Glutamatergic neuron (in vitro differentiated cells): ENCODE measurements at places on chromosomes 7 and 10. TPM values are rescaled to one million over a fixed set of nuclear protein-coding genes. Genes with fewer than 3 reads are reported as not detected.

ELFN1 gene
- total RNA-seq = 40.0 TPM

GNAT3 gene
- total RNA-seq = 2.0 TPM

ANKRD61 gene
- not detected for total RNA-seq

MYO1G gene
- total RNA-seq = 0.54 TPM

PLAC9 gene
- total RNA-seq = not detected

WEE2 gene
- total RNA-seq = not detected

SPDYE3 gene
- total RNA-seq = not detected

DNA sequence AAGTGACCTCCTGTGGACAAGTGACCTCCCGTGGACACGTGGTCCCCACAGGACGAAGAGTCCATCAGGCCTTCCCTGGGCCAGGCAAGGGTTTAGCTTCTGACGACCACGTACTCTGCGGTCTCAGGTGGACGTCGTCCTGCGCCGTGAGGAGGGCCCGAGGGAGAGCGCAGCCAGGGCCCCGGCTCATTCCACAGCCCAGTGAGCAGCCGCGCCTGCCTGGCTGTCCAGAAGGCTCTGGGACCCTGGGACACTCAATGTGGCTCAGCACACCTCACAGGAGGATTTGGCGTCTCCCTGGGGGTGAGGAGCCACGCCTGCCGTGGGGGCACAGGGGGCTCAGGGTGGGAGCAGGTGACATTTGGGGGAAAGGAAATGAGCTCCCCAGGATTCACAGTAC, 64.4 kb upstream of the CFAP46 start:
- no peak for DNase-seq

- DNase-seq = no peak
Observed at GRCh38 chr7:47366211-47366610, 215.7 kb downstream of the TNS3 start.

- no peak for DNase-seq
Observed at GRCh38 chr7:147775516-147776284, 814.9 kb upstream of the C7orf33 start.

DNA sequence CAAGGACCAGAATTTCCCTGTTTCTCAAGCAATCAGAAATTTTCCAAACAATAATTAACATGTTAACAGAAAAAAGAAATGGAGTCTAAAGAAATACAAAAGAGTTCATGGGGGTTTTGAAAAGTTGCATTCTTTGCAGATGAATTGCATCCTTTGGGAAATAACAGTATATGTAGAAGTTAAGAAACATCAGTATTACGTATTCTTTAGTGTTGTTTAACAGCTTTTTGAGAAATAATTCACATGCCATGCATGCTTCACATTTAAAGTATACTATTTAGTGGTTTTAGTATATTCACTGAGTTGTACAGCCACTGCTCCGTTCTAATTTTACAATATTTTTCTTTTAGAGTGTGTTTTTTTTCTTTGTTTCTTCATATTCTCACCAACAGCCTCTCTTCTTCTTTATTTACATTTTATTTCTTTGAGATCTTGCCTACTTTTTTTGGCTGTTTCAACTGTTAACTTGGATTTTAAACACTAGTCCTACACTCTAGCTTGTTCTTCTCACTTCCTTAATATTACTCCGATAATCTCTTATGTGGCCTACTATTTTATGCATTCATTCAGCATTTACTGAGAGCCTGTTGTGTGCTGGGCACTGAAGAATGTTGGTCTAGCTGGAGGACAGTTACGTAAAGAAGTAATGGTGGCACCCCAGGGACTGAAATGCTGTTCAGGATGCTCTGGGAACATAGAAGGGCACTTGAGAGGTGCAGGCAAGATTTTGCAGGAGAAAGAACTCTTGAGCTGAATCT, 330.1 kb downstream of the EXOC4 start:
- DNase-seq = no peak

DNA sequence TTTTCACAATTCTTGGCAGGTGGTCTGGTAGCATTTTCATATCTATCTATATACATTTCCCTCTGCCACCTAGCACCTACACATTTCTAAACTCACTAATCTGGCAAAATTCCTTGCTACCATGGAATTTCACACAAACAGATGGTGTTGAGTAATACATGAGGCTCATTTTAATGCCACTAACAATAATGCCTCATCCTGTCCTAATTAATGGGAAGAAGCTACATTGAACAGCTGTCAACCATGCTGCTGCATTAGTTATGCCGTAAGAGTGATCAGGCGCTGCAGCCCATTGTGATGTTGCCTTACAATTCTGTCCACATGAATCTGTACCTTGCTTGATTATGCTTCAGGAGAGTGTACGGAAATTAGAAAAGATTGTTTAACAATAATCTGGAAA, 23.2 kb downstream of the COL1A2 start:
- DNase-seq = no peak

GRCh38 chr10:5904227-5904626, 14.2 kb downstream of the FBH1 start:
- DNase-seq = no peak

GRCh38 chr7:118045629-118046028, 138.3 kb upstream of the LSM8 start:
- DNase-seq = no peak

DNA sequence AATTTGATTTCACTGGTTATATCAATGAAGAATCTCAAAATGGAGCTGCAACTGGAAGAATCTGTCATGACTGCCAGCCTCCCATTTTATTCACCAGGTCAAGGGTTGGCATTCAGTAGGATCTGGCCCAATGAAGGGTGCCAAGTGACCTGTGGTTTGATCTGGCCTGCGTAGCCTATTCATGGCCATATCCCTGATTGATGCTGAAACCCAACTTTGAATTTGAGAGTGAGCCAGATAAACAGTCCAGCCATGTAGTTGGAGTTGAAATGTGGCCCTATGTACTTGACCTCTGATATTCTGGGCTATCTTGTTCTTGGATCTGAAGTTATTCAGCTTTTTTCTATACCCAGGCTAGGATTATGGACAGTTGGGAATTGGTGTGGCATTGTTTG, 1.5 kb downstream of the MKLN1 start:
- no peak for DNase-seq

DNA sequence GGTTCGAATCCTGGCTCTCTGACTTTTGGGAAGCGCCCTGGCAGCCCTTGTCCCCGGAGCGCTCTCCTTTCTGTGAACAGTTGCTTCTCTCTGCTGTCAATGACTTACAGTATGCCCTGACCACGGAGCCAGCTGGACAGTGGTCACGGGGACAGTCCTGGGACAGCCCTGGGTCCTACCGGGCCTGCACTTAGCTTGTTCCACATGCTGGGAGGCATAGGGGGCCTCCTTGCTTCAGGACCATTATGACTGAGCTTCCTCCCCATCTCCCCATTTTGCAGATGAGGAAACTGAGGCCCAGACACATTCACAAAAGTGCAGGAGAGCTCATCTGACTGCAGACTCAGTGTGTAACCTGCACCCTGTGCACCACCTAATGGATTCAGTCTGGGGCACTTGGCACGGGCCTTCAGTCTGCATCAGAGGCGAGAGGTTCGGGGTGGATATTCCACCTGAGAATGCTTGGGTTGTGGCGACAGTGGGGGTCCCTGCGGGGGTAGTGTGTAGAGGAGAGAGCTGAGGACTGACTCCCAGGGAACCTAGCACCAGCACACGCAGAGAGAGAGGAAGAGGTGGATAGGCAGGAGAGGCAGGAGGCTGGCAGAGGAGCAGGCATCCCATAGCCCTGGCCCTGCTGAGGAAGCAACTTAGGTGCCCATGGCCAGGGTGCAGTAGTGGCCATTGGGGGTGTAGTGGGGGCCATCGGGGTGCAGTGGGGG, 1.6 kb downstream of the DOCK1 start:
- DNase-seq = no peak

GRCh38 chr7:26705567-26705966, 158.8 kb downstream of the SKAP2 start:
- DNase-seq = no peak

DNA sequence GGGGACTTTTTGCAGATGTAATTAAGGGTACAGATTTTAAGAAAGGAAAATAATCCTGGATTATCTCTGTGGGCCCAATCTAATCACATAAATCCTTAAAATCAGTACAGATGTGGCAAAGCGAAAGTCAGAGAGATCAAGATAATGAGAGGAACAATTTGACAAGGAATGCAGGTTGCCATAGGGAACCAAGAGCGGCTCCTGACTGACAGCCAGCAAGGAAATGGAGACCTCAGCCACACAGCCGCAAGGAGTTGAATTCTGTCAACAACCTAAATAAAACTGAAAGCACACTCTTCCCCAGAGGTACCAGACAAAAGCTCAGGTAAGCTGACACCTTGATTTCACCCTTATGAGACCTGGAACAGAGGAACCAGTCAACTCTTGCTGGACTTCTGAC, 3.4 kb upstream of the PNPLA8 start:
- DNase-seq = no peak

DNA sequence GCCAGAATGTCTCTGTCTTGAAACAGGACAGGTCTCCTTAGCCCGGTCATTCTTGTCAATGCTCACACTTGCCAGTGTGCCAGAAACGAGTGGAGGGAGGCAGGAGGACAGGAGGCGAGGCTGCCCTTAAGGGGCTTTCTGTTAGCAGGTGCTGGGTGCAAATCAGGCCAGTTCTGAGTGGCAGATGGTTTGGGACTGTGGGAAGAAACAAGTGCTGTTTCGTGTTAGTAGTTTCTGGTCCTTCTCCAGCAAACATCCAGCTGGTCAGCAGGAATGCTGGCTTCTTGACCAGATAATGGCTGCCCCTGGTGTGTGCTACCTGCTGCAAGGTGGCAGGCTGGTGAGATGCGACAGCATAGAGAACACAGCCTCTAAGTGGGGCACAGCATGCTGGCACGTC, 8.2 kb upstream of the NDUFB2 start:
- no peak for DNase-seq

DNA sequence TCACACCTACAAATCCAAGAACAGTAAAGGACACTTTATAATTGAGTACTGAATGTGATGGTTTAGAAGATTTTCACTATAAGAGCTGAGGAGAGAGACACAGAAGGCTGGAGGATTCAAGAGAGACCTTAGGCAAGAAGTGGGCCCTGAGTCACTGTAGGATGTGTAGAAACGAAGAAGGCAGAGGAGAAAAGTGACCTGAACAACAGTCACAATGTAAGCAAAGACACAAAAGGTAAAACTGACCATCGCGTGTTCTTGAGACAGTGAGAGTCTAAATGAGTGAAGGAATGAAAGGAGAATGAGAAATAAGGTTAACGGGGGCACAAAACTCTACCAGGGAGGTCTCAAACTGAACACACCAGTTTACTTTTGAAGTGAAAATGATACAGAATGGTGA, 298.2 kb upstream of the LRGUK start:
- no peak for DNase-seq

- DNase-seq = no peak
Observed at GRCh38 chr7:12322284-12322902, 81.3 kb downstream of the VWDE start.

DNA sequence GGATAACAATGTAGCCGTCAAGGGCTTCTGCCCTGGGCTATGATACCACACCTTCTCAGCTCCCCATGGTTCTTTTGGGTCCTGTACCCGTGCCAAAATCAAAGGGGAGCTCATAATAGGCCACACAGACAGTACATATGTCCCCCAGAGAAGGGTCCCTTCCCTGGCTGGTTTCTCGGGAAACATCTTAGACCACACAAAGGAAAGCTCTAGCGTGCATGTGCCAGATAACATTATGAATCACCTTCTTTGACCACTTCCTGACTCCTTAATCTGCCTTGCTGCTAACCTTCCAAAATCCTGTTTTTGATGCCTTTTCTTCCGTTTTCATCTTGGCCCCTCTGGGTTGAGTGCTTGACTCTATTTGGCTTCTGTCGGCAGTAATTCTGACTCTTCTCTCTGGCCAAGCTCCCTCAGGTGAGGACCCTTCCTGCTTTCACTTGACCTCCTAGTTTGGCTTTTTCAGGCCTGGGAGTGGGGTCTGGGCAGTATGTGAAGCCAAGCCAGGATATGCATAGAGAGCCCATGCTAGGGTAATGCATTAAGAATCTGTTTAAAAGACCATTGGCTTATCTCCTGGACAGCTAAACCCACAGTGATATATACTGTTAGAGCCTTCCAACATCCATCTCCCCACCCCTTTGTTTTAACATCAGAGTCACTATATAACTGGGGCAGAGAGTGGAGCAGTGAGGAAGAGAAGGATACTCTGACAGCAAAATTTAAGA, 84.8 kb downstream of the ANLN start:
- DNase-seq = no peak

- DNase-seq = no peak
Observed at GRCh38 chr10:125538947-125539731, 143.8 kb downstream of the TEX36 start.

DNA sequence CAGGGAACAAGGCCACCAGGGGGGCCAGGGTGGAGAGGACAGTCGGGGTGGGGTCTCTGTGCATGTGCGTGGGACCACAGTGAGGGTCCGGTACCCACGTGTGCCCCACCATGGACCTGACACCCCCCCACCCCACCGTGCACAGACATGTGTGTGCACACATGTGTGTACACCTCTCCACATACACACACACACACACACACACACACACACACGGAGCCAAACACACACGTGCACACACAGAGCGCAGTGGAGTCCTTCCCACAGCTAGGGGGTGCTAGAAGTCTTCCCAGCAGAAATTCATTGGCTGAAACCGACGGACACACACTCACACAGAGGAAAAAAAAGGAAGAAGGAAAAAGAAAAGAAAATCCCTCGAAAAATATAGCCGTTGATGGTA, 42.8 kb upstream of the GNA12 start:
- peak; percentile 72 for DNase-seq

DNA sequence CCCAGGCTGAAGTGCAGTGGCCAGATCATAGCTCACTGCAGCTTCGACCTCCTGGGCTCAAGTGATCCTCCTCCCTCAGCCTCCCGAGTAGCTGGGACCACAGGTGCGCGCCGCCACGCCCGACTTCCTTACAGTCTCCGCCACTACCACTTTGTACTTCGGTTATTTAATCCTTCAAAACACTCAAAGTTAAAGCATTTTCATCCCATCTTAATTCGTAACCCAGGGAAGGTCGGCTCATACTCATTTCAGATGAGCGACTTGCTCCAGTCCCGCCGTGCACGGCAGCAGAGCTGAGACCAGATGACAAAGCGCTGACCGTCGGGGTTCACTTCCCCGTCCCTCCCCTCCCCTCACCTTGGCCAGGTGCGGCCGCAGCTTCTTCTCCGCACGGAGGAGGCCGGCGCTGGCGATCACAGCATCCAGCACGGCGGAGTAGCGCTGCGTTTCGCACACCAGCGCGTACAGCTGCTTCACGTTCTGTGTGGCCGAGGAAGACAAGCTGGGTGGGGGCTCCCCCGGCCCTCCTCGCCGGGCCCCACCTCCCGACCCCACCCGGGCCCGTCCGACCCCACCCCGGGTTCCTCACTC, 457 bp downstream of the NSUN5 start:
- no peak for DNase-seq
